ENCODE measurements at places on chromosomes 11 and 22. TPM values are rescaled to one million over a fixed set of nuclear protein-coding genes. Genes with fewer than 3 reads are reported as not detected.

Gene SLC16A8
- not detected for polyA plus RNA-seq

Gene NECTIN1
- 3.0 TPM for polyA plus RNA-seq

Gene ACRV1
- polyA plus RNA-seq, result not detected

Gene PHETA2
- polyA plus RNA-seq, result 10.0 TPM

Gene SLC22A12
- polyA plus RNA-seq, result not detected

Gene VPREB1
- polyA plus RNA-seq, result not detected

DNA sequence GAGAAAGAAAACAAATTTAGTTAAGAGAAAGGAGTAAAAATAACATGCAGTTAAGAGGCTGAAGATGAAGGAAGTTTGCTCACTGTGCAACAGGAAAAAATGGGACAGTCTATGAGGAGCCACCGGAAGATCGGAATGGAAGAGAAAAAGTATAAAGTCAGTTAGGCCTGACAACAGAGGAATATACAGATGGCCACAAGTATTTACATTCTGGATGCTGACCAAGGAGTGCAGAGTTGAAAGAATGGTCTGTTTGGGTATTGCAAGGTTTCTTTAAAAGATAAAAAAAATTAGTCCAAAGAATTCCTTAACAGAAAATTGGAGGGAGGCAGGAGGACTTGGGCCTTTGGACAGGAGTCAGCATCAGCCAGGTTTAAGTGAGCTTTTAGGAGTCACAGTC, 37.5 kb downstream of the RBFOX2 start:
- H3K4me3 ChIP-seq, result no peak overlapping the region
- peak overlapping the region; percentile 89 for H3K27ac ChIP-seq
- DNase-seq, result peak; percentile 88
- H3K4me1 ChIP-seq, result peaks cover 18% of the 10 kb centered on the region
- no peaks in the 10 kb centered on the region for H3K27me3 ChIP-seq
- no peaks in the 10 kb centered on the region for H3K36me3 ChIP-seq

DNA sequence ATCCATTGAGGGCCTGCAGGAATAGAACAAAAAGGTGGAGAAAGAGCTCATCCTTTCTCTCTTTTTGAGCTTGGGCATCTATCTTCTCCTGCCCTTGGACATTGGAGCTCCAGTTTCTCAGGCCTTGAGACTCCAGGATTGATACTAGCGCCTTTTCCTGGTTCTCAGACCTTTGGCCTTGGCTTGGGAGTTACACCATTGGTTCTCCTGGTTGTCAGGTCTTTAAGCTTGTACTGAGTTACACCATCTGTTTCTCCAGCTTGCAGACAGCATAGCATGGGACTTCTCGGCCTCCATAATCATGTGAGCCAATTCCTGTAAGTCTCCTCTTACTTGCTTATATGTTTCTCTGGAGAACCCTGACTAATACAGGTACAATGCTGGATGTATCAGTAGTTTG, 72.6 kb downstream of the GRK3 start:
- no peaks in the 10 kb centered on the region for H3K36me3 ChIP-seq
- no peaks in the 10 kb centered on the region for H3K4me1 ChIP-seq

DNA sequence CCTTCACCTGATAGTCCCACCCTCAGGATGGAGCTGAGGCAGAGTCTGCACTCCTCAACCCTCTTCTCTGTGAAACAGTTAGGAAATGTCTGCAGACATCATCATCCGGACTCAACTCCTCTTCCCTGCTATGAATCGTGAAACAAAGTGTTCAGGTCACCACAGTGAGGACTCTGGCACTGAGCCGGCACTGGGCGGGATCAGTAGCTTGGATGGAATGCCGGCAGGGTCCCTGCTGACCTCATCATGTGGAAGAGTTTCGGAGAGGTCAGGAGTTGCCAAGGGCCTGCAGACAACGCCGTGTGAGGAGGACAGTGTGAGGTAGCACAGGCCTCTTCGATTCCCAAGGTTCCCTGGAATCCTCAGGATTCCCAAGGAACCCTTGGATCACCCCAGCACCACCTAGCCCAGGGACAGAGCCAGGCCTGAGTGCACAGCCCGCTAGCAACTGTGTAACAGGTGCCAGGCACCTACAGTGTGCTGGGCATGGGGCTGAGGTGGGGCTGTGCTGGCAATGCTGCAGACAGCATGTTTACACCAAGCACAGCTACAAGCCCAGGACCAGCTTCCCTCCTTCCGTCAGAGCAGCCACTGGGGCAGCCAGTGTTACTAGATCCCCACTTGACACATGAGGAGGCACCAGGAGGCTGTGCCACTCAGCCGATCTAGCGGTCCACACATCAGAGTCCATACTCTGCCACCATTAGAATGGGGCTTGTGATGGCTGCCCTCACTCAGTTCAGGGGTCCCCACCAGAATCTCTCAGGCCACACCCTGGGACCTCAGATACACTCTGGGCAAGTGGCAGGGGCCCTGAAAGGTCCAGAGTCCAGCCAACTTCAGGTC, 693 bp upstream of the LINC01488 start:
- peak; percentile 15 for DNase-seq
- peaks cover 3% of the 10 kb centered on the region for H3K27me3 ChIP-seq
- peaks cover 2% of the 10 kb centered on the region for H3K4me1 ChIP-seq
- H3K4me3 ChIP-seq, result no peak overlapping the region

DNA sequence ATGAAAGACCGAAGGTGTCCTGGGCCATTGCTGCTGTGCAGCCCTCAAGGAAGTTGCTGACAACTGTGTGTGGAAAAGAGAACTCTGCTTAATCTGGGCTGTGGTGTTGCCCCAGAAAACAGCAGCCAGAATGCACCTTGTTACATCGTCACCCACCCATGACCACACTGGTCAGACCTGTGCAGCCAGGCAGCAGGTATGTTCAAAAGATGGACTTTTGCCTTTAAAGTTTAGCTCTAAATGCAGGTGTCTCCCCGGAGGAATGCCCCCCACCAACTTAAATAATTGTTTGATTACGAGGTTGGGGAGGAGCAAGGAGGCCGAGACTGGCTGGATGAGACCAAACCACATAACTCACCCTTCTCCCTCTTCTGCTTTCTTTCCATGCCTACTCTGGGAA, 15.3 kb upstream of the POLA2 start:
- DNase-seq, result no peak
- H3K4me3 ChIP-seq, result no peak overlapping the region
- no peak overlapping the region for H3K27ac ChIP-seq
- H3K4me1 ChIP-seq, result no peaks in the 10 kb centered on the region

DNA sequence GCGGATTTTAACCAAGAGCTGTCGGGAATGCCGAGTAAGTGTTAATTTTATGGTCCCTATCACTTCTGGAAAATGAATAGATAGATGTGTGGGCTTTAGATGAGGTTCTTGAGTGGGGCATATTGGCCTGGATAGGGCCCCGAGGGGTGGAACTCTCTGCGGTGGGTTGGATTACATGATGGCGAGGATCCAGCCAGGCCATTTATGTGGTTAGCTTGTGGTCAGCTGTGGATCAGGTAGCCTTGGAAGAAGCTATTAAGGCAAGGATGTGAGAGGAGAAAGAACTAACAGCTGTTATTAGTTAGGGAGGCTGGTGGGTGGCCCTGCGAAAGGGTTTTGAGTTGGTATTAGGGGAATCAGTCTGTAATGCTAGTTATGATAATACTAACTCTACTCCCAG, 268.4 kb downstream of the NELL1 start:
- DNase-seq, result no peak
- no peaks in the 10 kb centered on the region for H3K4me1 ChIP-seq

DNA sequence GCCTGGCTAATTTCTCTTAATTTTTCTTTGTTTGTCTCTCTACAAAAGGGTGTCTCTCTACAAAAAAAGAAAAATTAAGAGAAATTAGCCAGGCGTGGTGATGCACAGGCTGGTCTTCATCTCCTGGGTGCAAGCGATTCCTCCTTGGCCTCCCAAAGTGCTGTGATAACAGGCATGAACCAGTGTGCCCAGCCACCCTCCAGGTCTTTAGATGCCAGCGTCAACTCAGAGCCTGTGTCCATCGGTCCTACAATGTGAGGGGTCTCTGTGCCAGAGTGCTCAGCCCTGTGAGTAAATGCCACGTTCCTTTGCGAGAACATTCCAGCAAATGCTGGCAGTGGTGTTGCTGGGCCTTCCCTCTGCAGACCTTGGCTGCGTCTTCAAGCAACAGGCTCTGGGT, 62.7 kb downstream of the IGF2 start:
- DNase-seq, result no peak
- peaks cover 10% of the 10 kb centered on the region for H3K27me3 ChIP-seq
- H3K27ac ChIP-seq, result no peak overlapping the region
- peaks cover 6% of the 10 kb centered on the region for H3K4me1 ChIP-seq
- no peaks in the 10 kb centered on the region for H3K36me3 ChIP-seq

GRCh38 chr22:19134176-19134831, 3.2 kb downstream of the TSSK2 start:
- no peak for DNase-seq
- H3K36me3 ChIP-seq, result peaks cover 67% of the 10 kb centered on the region
- no peaks in the 10 kb centered on the region for H3K27me3 ChIP-seq
- H3K4me3 ChIP-seq, result no peak overlapping the region

DNA sequence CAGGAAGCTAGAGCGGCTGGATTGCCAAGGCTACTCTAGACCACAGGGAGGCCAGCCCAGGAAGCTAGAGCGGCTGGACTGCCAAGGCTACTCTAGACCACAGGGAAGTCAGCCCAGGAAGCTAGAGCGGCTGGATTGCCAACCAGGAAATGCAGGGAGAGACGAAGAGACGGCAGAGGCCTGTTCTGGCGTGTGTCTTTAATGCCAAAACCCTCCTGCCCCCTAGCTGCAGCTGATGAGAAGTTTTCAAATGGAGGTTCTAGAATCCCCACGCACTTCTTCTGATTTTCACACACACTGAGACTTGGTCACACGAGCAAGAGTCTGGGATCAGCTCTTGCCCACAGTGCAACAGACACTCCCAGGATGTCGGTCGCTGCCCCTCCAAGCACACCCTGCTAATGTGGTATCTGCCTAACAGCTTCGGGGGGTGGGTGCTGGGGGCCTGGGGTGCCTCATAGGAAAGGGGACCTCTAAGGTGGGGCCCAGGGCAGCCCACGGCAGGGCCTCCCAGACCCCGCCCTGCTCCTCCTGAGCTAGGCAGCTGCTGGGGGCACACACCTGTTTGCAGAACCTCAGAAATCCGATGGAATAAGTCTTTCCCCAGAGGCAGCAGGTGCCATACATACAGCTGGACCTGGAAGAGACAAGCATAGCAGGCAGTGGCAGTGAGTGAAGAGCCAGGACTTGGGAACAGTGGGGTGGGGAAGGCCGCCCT, 28.5 kb downstream of the MAFF start:
- no peak for DNase-seq
- H3K27ac ChIP-seq, result no peak overlapping the region
- H3K4me3 ChIP-seq, result no peak overlapping the region
- H3K27me3 ChIP-seq, result no peaks in the 10 kb centered on the region
- peaks cover 73% of the 10 kb centered on the region for H3K36me3 ChIP-seq

- no peak overlapping the region for H3K4me3 ChIP-seq
- peak; percentile 11 for DNase-seq
- H3K27me3 ChIP-seq, result no peaks in the 10 kb centered on the region
- H3K4me1 ChIP-seq, result peaks cover under 1% of the 10 kb centered on the region
These were observed 45.6 kb upstream of the RRM1 start for GRCh38 chr11:4049006-4049405.

DNA sequence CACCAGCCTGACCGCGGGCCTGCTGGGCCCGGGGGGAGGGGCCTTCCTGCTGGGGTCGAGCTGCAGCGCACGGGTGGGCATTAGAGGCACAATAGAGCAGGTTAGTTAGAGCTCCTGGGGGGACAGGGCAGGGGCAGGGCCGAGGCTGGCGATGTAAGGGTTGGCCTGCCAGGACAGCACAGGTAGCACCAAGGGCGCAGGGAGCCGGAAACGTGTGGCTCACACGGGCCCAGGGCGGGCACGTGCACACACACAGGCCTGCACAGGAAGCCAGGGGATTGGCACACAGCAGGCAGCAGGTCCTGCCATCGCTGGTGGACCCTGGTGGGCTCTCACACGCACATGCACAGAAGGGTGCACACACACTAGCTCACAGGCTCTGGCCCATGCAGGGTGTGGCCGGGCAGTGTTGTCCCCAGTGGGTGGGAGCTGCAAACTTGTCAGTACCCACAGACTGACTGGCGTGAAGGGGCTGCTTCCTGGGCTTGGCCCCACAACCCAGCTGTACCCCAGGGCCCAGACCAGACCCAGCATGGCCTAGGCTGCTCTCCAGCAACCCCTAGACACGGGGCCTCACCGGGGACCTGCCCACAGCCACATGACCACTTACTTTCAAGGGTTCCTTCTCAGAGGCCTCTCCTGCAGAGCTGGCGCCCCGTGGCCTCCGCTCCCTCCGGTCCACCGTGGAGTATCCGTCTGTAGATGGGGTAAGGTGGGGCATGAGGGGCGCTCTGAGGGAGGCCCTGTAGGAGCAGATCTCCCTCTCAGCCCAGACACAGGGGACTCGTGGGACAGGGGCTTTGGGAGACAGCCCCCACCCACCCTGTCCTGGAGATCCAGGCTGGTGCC, 29.9 kb upstream of the TXNRD2 start:
- H3K27ac ChIP-seq, result no peak overlapping the region
- no peak overlapping the region for H3K4me3 ChIP-seq
- 0 out of 2 replicates have a peak, but pooled peaks cover 1% of the 10 kb centered on the region for H3K4me1 ChIP-seq
- H3K27me3 ChIP-seq, result no peaks in the 10 kb centered on the region
- DNase-seq, result no peak

GRCh38 chr11:932435-932834, 6.8 kb downstream of the AP2A2 start:
- no peak overlapping the region for H3K4me3 ChIP-seq
- no peak overlapping the region for H3K27ac ChIP-seq
- no peak for DNase-seq
- peaks cover 7% of the 10 kb centered on the region for H3K36me3 ChIP-seq

DNA sequence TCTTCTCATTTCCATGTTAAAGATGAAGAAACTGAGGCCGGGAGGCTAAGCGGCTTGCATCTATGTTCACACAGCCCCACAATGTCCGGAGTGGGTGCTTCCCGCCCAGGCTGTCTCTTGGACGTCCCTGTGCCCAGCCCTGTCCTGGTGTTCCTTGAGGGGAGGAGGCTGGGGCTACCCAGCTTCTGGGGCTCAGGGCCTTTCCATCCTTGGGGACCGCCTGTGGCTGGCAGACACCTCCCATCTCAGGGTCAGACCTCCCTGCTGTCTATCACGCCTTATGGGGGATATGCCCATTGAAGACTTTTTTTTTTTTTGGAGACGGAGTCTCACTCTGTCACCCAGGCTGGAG, 95.5 kb downstream of the WNT7B start:
- H3K4me1 ChIP-seq, result no peaks in the 10 kb centered on the region
- H3K27ac ChIP-seq, result no peak overlapping the region

GRCh38 chr11:131219646-131220045, 150.8 kb upstream of the NTM start:
- no peak overlapping the region for H3K27ac ChIP-seq
- H3K4me1 ChIP-seq, result no peaks in the 10 kb centered on the region
- DNase-seq, result no peak
- H3K36me3 ChIP-seq, result no peaks in the 10 kb centered on the region

GRCh38 chr22:48842976-48843375, 984.7 kb downstream of the BRD1 start:
- H3K4me3 ChIP-seq, result no peak overlapping the region
- no peak overlapping the region for H3K27ac ChIP-seq
- H3K36me3 ChIP-seq, result no peaks in the 10 kb centered on the region
- DNase-seq, result no peak
- H3K27me3 ChIP-seq, result no peaks in the 10 kb centered on the region

GRCh38 chr22:39658367-39658766, 87.8 kb downstream of the CACNA1I start:
- DNase-seq, result no peak
- no peak overlapping the region for H3K27ac ChIP-seq
- H3K4me1 ChIP-seq, result no peaks in the 10 kb centered on the region
